ENCODE measurements at places on chromosomes 1 and 21. TPM values are rescaled to one million over a fixed set of nuclear protein-coding genes. Genes with fewer than 3 reads are reported as not detected.
A peak's percentile ranks its signal among the peaks of the same experiment; 100 is the strongest.

- DNase-seq, result no peak
Observed at GRCh38 chr1:53350853-53351767, 23.2 kb upstream of the LRP8 start.

GRCh38 chr1:225767634-225768540 is 9.7 kb upstream of the SRP9 start:
- peak; percentile 65 for DNase-seq

- no peak for DNase-seq
Observed at GRCh38 chr1:30901798-30902581, 6.6 kb downstream of the SDC3 start.

- DNase-seq, result no peak
Observed at GRCh38 chr1:193016788-193017187, 42.4 kb downstream of the UCHL5 start.

- no peak for DNase-seq
Observed at GRCh38 chr1:20899154-20899972, 112.3 kb upstream of the HP1BP3 start.

DNA sequence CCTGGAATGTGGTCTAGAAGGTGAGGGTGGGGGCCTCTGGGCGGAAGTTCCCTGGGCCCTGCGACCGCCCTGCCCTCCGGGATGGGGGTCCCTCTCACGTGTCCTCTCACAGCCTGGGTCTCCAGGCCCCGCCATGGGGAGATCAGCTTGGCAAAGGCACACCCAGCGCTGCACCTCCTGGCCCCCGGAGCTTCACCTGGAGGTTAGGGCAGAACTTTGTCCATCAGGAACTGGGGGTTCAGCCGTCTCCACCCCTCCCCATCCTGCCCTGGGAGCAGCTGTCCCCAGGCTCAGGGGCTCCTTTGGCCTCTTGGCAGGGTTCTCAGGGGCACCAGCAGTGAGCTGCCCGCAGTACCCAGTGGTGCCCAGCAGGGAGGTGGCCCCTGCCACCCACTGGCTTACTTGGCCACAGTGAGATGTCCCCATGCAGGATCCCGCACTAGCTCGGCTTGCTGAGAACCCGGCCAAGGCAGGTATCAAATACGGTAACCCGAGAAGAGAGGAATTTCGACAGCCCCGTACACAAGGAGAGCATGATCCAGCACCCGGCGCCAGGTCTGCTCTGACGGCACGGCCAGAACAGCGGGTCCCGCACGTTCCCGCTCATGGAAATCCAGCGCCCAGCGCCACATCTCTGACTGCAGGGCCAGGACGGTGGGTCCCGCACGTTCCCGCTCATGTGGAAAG is 36.7 kb downstream of the RRP1 start:
- DNase-seq, result no peak

GRCh38 chr1:113405573-113405972 is 15.3 kb downstream of the MAGI3 start:
- no peak for DNase-seq

The SPRR4 gene
- polyA plus RNA-seq, result not detected

The NDUFS2 gene
- 144 TPM for polyA plus RNA-seq

Measured in hindlimb muscle (tissue), 1 donor.